Cortex of kidney (tissue), 1 donor: ENCODE measurements at places on chromosomes 16 and 17.

DNA sequence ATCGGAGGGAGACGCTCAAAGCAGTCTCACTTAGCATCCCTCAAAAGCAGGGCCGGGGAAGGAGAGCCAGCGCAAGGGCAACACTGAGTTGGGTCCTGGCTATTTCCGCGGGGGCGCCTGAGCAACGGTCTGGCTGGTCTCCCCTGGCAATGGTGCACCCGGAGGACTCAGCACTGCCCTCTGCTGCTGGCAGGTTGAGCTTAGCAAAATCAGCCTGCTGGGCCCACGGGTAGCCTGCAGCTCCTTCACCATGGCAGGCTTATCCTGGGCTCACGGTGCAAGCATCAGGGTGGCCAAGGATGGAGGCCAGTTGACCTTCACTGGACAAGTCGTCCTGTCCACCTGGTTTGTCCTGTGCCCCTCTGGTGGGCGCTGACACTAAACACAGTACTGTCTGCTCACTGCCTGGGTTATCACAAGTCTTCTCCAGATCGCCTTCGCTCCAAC, 14.4 kb upstream of the ALDH3A1 start:
- DNase-seq, result no peak

DNA sequence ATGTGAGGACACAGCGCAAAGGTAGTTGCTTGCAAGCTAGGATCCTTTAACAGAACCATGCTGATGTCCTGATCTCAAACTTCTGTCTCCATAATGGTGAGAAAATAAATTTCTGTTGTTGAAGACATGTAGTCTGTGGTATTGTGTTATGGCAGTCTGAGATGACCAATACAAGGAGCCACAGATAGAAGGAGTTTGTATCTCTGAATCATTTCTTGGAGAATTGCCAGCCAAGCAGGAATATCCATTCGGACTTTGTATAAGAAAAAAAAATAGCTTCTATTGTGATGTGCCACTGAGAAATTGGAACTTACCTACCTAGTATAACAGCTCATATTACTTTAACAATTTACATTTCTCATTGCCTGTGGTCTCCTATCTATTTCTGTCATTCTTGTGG, 447.6 kb upstream of the CA10 start:
- DNase-seq, result no peak

DNA sequence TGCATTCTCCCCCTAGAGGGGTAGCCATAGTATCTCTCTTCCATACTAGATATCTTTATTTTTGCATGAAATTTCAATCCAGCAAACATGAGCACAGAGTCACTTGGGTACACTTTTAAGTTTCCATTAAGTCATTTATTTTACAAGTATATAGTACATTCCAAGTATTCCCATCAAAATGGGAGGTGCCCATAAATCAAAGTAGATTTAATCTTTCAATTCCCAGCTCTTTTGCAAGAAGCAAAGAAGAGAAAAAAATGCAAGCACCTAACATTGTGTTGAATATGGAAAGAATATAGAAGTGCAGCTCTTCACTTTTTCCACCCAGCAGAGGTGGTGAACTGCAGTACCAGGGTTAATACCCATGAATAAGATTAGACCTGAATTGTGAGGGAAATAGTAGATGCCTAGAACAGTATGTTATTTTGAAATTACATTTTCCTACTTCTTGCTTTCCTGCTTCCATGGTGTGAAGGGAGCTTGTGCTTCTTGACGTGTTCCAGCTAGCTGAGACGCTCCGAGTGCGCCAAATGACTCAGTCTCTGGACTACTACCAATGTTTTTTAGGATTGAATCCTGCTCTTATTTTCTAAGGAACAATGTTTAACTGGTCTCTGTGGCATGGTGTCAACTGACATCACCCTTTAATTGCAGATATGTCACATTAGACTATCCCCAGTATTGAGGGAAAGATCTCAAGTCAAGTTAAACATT, 151.1 kb upstream of the MAF start:
- no peak for DNase-seq

DNA sequence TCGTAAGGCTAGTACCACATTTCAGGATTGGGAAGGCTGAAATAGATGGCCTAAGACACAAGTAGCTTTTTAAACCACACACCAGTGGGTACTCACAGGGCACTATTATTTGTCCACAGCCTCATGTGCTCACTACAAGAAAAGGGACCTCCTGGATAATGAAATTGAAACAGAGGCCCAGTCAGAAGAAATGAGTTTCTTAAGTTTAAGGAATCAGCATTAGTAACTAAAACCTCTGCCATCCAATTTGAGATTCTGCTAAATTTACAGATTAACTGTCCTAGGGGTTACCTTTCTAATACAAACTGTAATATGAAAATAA, 3.0 kb downstream of the USP7 start:
- no peak for DNase-seq

GRCh38 chr16:4944333-4945281, 7.7 kb upstream of the PPL start:
- no peak for DNase-seq

DNA sequence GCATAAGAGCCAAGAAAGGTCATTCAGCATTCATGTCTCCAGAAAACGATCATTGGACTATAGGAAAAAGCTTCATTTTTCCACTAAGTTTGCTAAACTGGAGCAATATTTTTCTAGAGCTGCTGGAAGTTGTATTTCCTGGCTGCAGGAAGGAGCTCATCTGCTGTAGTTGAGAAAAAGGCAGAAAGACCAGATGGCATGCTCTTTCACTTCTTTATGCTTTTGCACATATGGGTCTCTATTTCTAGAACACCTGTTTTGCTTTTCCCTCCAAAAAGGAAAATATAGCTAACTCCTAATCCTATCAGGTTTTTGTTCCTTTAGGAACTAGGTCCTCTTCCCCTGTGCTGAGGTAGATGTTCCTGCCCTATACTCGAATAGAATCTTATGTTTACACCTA, 61.9 kb upstream of the HLF start:
- no peak for DNase-seq

GRCh38 chr17:79330229-79330628, 255.6 kb downstream of the ENGASE start:
- no peak for DNase-seq

GRCh38 chr16:87407511-87408112, 15.5 kb downstream of the MAP1LC3B start:
- DNase-seq, result no peak

GRCh38 chr17:71937914-71938313, 182.9 kb upstream of the SOX9 start:
- DNase-seq, result no peak

- DNase-seq, result no peak
Measured at GRCh38 chr16:50068550-50068949, 2.8 kb downstream of the HEATR3 start.

GRCh38 chr16:4920826-4921225, 16.1 kb downstream of the PPL start:
- no peak for DNase-seq

- DNase-seq, result no peak
Measured at GRCh38 chr16:82848013-82848412, 221.2 kb downstream of the CDH13 start.

DNA sequence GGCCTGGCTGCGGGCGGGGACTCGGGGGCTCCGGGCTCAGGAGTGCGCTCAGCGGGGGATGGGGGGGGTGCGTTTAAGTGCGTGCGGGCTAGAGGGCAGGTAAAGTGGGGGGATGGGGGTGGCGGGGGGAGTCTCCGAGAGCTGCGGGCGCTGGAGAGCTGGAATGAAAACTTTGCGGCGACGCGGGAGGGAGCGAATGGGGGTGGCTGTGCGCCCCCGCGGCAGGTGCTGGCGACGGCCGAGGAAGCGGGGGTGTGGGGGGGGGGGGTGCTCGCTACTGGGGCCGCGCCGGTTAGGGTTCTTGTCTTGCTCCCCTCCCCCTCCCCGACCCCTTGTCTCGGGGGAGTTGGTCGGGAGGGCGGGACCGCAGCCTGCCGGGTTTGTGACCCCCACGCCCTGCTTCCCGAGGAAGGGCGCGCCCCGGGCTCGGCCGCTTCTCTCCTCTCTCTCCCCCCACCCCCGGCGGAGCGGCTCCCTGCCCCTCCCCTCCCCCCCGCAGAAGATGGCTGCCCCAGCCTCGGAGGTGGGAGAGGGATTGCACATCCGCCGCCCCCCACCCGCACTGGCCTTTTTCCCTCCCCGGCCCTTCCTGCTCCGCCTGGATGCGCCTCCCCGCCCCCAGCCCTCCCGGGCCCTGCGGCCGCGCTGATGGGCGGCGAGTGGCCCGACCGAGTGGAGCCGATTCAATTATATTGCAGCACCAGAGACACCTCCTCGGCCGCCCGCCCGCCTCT, 649 bp downstream of the GSE1 start:
- DNase-seq, result no peak

DNA sequence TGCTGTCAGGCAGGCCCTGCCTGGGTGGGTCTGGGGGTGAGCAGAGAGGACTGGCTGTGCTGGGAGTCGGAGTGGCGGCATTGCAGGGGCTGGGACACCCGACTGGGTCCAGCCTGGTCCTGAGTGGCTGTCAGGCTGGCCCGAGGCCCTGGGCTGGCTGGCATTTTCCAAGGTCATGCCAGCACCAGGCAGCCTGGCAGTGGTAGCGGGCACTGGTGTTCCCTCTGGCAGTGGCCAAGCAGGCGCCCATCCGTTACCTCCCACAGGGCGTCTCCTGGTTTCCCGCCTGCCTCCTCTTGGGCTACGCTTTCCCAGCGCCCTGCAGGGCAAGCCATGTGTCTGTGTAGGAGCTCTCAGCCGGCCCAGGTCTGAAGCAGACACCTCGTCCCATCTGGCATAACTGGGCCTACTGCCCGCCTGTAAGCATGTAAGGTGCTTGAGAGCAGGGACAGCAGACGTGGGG, 5.7 kb upstream of the PKMYT1 start:
- DNase-seq, result no peak
